ENCODE measurements at places on chromosomes 7 and 10.

DNA sequence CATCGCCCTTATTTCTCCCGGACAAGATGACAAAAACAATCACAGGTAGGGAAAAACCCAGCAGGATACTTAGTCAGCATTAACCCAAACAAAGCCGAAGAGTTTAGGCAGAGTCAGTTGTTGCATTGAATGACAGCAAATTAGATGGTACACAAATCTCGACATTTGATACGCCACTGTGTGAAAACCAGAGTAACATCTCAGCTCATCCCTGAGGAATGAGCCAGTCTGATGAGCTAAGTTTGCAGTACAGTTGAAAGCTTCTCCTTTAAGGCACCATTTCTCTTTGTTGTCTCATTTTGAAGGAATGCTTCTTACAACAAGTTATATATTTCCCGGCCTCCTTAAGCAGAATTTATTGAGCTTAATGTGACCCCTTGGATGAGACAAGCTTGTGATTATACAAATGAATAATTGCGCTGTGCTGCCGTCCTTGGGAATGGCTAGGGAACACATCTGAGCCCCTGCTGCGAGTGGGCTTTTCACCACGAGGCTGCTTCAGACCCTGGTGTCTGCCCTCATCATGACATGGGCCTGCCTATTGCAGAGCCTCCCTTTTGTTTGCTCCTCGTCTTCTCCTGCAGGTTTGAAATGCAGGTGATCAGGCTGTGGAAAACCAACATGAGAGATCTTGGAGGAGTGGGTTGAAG, 137.3 kb downstream of the CELF2 start:
- no peak for DNase-seq

DNA sequence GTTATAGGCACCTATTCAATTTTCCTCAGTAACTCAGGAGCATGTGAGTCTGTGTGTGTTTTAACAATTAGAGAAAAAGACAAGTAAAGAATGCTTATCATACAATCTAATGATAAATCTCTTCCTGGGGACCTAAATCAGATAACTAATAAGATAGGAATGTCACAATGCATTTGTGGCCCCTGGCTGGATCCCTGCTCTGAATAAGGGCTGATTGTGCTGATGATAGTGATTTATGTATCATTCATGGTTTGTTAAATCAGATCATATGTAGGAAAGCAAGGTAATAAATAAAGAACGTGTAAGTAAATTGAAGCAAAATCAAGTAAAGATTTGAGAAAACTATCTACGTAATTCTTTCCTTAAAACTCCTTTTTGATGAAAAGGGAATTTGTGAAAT, 145.9 kb downstream of the C7orf25 start:
- no peak for DNase-seq

DNA sequence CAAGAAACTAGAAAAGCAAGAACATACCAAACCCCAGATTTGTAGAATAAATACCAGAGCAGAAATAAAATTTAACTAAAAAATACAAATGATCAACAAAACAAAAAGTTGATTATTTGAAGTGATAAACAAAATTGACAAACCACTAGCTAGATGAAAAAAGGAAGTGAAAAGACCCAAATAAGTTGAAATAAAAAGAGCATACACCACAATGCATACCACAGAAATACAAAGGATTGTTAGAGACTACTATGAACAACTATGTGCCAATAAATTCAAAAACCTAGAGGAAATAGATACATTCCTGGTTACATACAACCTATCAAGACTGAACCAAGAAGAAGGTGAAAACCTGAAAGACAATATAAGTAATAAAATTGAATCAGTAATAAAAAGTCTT, 333.4 kb downstream of the SH2D4B start:
- no peak for DNase-seq

- no peak for DNase-seq
Measured at GRCh38 chr7:74252893-74253292, 1.3 kb downstream of the RFC2 start.

DNA sequence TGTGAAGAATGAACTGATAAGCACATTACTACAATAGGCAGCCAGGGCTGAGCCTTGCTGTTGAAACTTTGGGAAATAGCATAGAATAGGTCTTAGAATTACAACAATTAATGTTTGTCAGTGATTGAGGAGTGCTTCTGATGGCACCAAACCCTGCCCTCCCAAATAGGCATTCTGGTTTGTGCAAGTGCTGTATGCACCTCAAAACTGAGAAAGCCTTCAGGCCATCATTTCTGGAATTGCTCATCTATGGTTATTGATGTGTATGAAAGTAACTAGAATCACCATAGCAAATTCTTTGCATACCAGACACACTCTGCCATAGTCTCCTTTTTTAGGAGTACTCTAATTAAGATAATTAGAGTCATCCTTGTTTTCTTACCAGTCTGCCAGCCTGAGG, 585.0 kb upstream of the MBL2 start:
- DNase-seq = no peak

- DNase-seq = no peak
Measured at GRCh38 chr10:102112210-102112817, 7.9 kb downstream of the LDB1 start.

DNA sequence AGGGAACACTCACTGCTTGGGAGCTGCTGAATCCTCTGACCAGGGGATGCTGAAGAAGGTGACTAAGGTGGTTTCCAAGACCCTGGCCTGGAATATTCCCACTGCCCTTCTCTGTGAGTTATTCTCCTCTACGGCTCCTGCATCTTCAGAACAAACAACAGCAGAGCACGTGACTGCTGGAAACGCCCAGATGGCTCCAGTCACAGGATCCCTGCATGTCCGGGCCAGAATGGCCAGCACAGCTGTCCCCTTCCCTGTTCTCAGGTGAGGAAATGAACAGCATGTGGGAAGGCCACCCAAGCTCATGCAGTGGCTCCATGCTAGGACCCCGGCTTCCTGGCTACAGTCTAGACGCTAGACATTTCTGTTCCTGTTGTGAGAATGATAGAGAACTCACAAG, 43.1 kb downstream of the GHRHR start:
- DNase-seq = no peak

GRCh38 chr7:85039196-85039923, 147.5 kb downstream of the SEMA3D start:
- DNase-seq = no peak

DNA sequence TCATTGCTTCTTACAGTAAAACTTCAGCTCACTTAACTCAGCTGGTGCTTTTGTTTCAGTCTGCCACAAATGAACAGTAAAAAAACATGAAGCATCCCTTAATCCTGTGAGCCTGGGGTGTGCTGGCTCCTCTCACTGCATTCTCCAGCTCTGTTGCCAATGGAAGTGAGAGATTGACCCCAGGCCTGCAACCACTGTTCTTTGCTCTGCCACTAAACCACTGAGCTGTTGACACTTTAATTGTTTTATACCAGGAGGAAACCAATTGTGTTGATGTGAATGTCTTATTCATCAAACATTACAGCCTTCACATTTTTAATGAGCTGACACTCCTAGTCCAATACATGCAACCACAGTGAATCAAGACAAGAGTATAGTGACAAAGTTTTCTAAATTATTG, 69.4 kb upstream of the FZD1 start:
- no peak for DNase-seq

DNA sequence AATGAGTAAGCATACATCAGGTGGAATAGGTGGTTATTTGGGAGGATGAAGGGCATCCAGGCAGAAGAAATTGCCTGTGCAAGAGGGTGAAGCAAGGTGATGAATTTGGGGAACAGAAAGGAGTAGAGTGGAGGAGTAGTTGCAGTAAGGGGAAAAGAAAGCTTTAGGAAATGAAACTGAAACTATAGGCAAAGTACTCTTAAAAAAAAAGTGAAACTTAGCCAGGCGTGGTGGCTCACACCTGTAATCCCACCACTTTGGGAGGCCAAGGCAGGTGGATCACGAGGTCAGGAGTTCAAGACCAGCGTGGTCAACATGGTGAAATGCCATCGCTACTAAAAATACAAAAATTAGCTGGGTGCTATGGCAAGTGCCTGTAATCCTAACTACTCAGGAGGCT, 17.6 kb downstream of the NUP205 start:
- DNase-seq = no peak

Measured in tibial nerve (tissue), 4 donors.